Thymus (tissue), 14 donors: ENCODE measurements at places on chromosomes 13 and 19. TPM values are rescaled to one million over a fixed set of nuclear protein-coding genes. Genes with fewer than 3 reads are reported as not detected.

GRK1 gene
- total RNA-seq = 0.14 TPM

SELENOV gene
- 0.19 TPM for total RNA-seq

DNA sequence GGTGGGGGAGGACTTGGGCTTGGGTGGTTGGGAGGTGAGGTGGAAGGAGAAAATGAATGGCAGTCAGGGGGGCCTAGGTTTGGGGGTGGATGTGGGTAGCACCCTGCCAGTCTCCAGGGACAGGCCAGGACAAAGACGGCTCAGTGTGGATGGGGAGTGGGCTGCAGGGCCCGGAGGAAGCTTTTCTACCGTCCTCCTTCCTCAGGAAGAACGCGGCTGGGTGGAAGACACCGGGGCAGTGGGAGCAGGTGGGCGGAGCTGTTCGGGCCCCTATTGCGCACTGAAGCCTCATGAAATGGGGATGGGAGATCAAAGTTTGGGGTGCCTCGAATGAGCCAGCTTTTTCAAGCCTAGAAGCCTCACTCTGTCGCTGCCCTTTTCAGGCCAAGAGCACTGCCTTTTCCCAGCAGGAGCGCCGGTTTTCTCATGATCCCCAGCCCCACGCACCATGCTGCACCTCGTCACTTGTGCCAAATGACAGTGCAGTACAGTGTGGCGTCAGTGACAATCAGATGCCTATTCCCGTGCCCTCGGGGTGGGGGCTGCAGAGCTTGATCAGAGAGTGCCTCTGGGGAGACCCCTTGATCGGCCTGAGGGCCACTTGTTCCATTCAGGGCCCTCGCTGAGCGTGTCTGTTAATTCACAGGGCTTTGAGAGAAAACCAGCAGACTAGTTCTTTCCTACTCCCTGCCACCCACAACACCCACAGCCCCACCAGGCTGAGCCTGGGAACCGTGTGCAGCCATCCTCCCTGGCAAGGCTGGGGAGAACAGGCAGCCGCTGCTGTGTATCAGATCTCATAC lies 1.5 kb downstream of the CALM3 start:
- DNase-seq = no peak

GRCh38 chr13:30689752-30690151 lies 45.6 kb upstream of the ALOX5AP start:
- DNase-seq = no peak

- DNase-seq = no peak
Measured at GRCh38 chr13:30276178-30276577, 31.2 kb downstream of the KATNAL1 start.

- DNase-seq = no peak
Measured at GRCh38 chr19:44762038-44762437, 13.5 kb downstream of the BCL3 start.

DNA sequence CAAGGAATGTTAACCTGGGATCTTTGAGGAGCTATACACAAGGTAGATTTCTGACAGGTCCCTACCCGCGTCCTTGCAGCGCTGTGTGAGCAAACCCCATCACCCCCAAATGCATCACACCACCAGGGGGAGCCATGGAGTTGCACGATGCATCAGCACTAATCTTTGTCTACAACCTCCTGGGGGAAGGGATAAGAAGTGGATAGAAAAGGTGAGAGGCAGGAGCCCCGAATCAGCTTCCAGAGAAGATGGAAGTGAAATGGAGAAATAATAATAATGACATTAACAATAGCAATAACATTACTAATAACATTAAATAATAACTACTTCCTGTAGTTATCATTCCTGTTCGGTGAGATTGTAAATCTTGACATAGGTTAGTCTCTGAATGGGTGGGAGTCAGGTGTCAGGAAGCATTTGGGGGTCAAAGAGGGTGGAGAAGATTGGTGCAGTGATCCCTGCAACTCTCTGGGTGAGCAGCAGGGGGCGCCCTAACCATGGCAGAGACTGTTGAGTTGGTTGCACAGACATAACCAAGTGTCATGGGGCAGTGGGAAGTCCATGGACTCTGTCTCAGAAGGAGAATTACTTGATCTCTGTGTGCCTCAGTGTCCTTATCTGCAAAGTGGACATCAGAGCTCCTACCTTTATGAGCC lies 16.5 kb downstream of the SIGLEC7 start:
- peak; percentile 25 for DNase-seq

GRCh38 chr13:48562296-48563066 lies 29.6 kb upstream of the RCBTB2 start:
- DNase-seq = peak; percentile 92

DNA sequence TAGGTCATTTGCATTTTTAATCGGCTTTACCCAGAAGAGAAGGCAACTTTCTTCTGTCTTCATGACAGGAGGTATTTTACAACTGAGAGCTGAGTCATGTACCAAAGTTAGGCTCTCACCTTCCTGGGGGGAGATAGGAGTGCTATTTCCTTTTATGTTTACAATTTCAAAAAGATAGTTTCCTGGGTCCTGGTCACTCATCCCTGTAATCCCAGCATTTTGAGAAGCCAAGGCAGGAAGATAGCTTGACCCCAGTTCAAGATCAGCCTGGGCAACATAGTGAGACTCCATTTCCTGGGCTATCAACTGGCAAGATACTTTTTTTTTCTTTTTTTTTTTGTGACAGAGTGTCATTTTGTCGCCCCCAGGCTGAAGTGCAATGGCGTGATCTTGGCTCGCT lies 7.6 kb downstream of the LYPD3 start:
- DNase-seq = no peak

GRCh38 chr19:7691497-7691896 lies 10.4 kb downstream of the FCER2 start:
- DNase-seq = no peak

DNA sequence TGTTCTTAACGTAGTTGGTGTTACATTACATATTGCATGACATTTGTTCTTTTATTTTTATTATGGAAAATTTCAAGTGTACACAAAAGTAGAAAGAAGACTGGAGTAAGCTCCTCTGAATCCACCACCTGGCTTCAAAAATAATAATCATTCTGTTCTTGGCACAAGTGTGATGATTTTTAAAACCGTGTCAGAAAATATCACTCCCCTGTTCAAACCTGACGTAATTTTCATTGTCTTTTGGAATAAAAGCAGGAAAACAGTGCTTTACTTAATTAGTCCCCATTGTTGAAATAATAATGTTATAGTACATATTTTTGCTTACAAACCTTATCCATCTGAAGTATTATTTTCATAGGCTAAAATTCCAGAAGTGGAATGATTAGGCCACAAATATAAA lies 41.3 kb upstream of the SCEL start:
- DNase-seq = no peak

GRCh38 chr19:10769533-10770491 lies 51.9 kb downstream of the DNM2 start:
- DNase-seq = no peak

- no peak for DNase-seq
Measured at GRCh38 chr19:2567580-2567979, 91.7 kb downstream of the GADD45B start.

- no peak for DNase-seq
Measured at GRCh38 chr13:47853236-47853635, 147.8 kb downstream of the SUCLA2 start.
